ENCODE measurements at places on chromosomes 4 and X.

- DNase-seq: peak; percentile 76
These were observed 612 bp downstream of the MAGED2 start for GRCh38 chrX:54808109-54808604.

- DNase-seq: no peak
These were observed 645.5 kb downstream of the ANKRD50 start for GRCh38 chr4:124067046-124067445.

DNA sequence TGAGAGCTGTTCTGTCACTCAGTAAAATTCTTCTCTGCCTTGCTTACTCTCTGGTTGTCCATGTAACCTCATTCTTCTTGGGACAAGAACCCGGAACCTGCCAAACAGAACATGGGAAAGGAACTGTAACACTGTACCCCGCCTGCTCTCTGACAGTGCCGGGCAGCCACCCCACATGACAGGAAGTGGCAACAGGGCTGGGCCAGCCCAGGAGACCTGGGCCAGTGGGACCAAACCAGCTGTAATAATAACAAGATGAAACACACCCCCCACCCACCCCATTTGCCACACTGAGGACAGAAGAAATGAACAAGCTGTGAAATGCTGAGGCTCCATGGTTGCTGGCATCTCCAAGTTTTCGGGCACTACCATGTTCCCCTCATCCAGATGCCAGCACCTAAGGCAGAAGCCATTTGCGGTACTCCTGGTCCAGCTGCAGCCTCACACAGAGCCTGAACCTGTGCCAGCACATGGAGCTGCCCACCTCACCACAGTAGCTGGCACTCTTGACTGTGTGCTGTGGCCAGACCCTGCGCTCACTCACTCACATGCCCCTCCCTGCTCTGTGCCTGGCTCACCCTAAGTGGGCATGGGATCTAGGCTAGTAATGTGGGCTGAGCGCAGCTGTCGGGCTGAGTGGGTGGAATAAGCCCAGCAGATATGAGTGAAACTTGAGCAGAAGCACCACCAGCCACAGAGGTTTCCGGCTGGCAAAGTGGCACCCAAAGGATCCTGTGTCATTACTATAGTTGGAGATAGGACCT, 126.2 kb upstream of the UGT8 start:
- DNase-seq: no peak

DNA sequence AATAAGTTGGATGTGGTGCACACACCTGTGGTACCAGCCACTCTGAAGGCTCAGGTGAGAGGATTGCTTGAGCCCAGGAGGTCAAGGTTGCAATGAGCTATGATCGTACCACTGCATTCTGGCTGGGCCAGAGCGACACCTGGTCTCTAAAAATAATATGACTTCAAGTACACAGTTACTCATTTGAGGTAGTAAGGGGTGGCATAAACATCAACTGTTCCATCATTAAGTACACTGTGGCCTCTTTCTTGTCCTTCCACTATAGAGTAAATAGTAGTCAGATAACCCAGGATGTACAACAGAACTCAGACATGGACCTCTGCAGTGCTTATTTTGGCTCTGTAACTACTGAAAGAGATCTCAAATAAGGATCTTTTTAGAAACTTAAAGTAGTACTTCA, 10.6 kb downstream of the FAM9B start:
- DNase-seq: no peak

DNA sequence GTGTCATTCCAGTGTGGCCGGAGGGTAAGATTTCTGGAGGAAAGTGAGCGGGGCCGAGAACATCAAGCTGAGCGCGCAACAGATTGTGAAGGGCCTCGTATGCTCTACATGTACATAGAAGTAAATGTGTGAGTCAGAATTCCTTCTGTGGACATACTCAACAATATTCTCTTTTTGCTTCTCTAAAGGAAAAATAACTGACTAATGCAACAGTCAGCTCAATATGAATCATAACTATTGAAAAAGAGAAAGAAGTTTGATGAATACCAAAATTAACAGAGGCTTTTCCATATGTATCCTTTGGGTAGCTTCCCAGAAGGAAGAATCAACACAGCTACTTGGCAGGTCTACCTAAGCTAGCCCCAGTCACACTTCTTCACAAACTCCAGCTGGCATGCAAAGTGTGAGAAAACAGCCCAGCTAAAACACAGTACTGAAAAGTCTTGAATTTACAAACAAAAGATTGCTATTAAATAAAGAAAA, 87.5 kb upstream of the ZFP42 start:
- DNase-seq: no peak

- DNase-seq: no peak
These were observed 107.9 kb upstream of the ELOVL6 start for GRCh38 chr4:110306303-110306702.

DNA sequence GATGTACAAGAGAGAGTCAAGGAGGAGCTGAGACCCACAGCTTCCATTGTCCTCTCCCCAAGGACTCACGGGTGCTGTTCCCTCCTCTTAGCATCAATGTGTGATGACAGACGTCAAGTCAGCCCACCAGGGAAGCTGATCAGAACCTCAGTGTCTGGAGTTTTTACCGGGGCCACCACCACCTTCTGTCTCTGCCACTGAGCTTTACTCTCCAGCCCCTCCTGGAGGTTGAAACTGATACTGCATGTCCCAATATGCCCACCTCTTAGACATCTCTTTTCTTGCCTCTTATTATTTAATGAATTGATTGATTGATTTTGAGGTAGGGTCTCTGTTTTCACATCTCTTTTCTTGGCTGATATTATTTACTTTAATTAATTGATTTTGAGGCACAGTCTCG, 10.3 kb upstream of the AKAP17A start:
- no peak for DNase-seq

DNA sequence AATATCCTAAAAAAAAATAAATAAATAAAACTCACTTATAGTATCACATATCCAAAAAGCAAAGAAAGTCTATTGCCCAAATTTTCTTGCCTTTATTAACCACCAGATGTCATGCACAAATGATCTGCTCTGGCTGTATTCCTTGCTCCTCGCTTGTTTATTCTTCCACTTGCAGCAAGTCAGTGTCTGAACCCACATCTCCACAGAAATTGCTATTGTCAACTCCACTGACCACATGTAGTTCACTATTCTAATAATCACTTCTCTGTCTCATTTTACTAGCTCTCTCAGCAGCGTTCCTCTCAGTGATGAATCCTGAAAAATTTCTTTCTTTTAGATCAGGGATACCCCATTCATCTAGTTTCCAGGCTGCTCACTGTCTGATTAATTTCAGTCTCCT, 29.3 kb upstream of the CXXC4 start:
- no peak for DNase-seq

DNA sequence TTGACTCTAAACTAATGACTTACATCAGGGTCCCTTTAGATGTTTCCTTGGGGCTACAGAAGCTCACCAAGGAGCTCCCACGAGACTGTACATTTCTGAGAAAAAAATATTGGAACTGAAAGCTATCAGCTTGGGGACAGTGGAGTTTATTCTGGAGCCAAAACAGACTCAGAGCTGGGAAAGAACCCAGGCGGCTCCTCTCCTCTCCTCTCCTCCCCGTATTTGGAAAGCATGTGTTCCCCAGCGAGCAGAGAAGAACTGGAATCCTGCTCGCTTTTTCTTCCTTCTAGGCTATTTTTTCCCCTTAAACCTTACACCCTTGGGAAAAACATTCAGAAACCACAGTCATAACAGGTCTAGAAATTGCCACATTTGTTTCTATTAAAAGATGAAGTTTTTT, 4.3 kb upstream of the MAP7D3 start:
- peak; percentile 16 for DNase-seq

DNA sequence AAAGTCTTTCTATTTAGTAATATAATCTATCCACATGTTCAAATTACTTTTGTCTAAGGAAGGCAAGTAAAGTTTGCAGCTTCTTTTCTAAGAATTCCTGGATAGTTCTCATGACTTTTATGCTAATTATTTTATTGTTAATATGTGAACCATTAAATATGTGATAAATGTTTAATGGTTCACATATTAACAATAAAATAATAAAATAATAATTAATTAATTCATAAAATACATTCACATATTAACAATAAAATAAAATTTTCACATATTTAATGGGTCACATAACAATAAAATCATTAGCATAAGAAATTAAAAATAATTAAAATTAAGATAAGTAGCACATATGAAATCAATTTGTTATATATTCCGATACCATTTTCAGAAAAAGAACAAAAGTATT, 1352.4 kb downstream of the ARAP2 start:
- DNase-seq: no peak

DNA sequence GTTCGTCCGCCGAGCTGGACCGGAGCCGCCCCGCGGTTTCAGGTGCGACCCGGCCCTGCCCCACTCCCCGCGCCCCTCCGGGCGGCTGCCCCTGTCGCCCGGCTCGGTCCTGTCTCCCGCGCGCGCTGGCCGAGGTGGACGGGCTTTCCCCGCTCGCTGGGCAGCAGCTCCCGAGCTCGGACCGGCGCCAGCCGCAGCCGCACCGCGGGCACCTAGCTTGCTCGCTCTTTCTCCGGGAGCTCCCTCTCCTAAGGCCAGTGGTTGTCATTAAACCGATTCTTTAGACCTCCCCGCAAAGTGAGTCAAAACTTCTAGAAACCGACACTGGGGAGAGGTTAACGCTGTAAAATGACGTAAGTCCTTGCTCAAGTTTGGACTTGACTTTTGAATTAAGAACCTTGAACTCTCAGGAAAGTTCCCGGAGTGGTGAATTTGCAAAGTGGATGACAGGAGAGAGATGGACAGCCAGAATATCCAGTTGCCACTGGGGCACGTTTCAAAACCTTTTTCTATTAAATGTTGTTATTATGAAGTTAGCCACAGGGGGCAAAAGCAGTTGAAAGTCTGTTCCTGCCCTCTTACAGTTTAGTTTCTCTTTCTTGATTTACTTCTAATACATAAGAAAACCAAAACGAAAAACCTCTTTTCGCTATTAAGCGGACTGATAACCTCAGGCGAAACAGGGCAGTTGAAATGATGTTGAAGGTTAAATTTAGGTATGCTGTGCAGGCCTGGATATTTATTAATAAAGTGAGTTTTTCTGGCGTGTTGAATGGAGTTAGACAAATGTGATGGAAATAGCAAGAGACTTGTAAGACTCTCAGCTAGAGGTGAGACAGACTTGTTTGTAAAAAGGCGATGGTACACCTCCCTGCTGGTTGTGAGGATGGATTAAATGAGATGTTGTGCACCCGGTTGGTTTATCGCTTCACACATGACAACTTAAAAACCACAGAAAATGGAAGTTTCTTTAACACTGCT, 847 bp downstream of the PI4K2B start:
- peak; percentile 39 for DNase-seq

GRCh38 chr4:120071192-120071795, 4.6 kb upstream of the MAD2L1 start:
- no peak for DNase-seq

- peak; percentile 32 for DNase-seq
These were observed 31.5 kb downstream of the GRIA3 start for GRCh38 chrX:123215397-123216089.

DNA sequence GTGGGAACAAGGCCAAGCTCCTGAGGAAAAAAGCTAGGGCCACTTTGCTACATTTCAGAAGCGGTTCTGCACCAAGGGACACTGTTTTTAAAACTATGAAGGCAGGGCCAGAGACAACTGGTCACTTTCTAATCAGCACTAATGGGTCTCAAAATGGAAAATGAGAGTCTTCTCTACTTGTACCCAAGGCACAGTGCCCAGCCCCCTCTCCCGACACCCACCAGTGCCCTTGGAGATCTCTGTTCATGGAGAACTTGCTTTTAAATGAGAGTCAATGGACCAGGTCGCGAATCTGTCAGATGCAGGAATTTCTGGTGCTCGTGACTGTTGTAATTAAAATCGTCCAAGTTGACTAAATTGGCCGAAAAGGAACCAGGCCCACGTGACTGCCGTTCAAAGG, 591.6 kb downstream of the BCOR start:
- no peak for DNase-seq

DNA sequence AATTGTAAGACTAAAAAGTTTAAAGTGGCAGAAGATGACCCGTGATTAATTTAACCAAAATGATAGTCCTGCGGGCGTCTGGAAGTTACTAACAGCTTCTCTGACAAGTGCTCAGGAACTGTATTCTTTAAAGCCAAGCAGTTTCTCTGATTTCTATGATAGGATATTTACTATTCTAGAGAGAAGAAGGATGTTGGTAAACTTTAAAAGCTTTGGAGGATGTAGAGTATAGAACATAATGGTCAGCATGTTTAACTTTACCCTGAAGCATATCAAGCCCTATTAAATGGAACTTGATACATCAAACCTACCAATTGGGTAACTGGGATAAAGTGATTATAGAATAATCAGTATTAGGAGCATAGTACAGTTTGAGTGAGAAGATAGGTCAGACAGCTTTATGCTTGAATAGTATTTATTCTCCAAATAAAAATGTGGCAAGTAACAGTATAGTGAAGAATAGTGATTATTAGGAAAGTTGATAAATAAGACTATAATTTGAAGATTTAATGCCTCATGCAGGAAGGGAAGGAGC, 1.8 kb downstream of the STIM2 start:
- DNase-seq: no peak

- DNase-seq: no peak
These were observed 101.7 kb downstream of the CHIC2 start for GRCh38 chr4:53962516-53963225.

GRCh38 chr4:10492464-10492863, 35.2 kb upstream of the ZNF518B start:
- DNase-seq: no peak

- DNase-seq: no peak
These were observed 1130.3 kb downstream of the RAPGEF2 start for GRCh38 chr4:160233141-160233540.

DNA sequence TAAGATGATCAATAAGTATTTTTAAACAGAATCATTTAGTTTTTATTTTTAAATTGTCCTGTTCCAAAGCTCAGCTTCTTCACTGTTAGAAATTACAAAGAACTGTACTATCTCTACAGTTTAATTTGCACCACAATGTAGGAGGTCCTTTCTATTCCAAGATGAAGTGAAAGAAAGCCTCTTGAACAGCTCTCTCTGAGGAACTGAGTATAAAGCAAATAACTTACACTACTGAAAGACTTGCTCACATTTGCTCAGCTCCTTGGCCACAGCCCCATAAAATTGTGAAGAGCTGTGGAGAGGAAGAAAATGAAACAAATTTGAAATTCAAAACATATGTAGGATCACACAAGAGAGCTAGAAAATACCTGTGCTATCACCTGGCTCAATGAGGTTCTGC, 68.6 kb downstream of the ENPEP start:
- DNase-seq: no peak

DNA sequence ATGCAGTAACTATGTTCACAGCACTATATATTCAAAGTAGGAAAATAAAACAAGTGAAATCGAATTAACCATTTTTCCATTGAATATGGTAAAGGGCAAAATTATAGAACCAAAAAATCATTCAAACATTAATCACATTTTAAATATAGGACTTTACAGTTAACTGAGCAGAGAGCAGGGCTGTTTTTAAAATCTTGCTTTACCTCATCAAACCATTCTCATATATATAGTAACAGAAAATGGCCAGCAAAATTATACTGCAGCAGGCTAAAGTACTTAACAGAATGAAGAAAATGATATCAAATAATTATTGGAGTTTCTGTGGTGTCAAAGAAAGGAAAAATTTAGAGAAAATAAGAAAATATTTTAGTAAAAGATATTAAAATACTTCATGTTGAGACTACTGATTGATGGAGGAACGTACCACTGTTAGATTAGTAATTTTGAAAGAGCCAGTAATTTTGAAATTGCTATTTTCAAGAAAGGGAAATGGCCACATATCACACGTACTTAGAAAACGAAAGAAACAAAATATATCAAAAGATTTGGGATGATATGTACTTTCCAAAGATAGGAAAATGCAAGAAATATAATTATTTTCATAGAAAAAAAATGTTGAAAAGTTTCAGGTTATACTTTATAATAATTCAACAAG, 813.7 kb downstream of the DMD start:
- DNase-seq: no peak

GRCh38 chr4:90996813-90997212, 869.6 kb downstream of the CCSER1 start:
- DNase-seq: no peak
